ENCODE measurements at places on chromosomes 5 and 9. TPM values are rescaled to one million over a fixed set of nuclear protein-coding genes. Genes with fewer than 3 reads are reported as not detected.

DNA sequence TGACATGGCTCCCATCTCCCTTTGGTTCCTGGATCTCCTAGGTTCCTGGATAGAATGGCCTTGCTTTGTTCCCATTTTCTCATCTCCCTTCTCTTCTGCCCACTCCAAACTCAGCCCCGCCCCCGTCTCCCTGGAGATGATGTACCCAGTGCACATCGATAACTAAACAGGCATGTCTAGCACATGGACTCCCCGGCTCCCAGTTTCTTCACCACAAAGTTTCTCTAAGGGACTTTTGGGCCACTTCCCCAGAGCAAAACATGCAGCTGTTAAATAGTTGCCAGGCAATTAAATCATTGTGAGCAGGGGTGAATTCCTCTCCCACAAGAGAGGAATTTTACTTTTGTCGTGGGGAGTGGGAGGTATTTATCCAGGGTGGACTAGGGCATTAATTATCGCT is 259.0 kb downstream of the GADD45G start:
- H3K4me1 ChIP-seq, result no peaks in the 10 kb centered on the region
- H3K36me3 ChIP-seq, result no peaks in the 10 kb centered on the region
- DNase-seq, result no peak
- H3K27ac ChIP-seq, result no peak overlapping the region
- no peak overlapping the region for H3K4me3 ChIP-seq

- no peaks in the 10 kb centered on the region for H3K27me3 ChIP-seq
- peaks cover 16% of the 10 kb centered on the region for H3K36me3 ChIP-seq
- H3K4me3 ChIP-seq, result no peak overlapping the region
- H3K4me1 ChIP-seq, result peaks cover 26% of the 10 kb centered on the region
- peak overlapping the region; percentile 35 for H3K27ac ChIP-seq
Observed at GRCh38 chr5:81631124-81631523, 119.8 kb downstream of the SSBP2 start.

DNA sequence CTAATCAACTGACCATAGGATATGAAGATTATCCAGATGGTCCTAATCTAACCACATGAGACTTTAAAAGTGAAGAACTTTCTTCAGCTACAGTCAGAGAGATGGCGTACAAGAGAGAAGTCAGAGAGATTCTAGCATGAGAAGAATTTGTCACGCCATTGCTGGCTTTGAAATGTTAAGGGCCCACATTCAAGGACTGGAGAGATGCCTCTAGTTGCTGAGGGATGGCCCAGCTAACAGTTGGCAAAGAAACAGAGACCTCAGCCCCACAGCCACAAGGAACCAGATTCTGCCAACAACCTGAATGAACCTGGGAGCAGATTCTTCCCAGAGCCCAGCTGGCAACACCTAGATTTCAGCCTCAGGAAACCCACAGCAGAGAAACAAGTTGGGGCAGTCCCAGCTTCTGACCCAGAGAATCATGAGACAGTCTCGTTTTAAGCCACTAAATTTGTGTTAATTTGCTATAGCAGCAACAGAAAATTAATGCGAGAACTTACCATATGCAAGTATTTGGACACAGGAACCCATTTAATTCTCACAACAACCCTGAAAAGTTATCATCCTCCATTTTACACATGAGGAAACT is 132.0 kb downstream of the MLLT3 start:
- no peaks in the 10 kb centered on the region for H3K36me3 ChIP-seq
- H3K4me1 ChIP-seq, result peaks cover 8% of the 10 kb centered on the region
- H3K4me3 ChIP-seq, result no peak overlapping the region
- no peak overlapping the region for H3K27ac ChIP-seq
- DNase-seq, result no peak
- H3K27me3 ChIP-seq, result no peaks in the 10 kb centered on the region

- no peaks in the 10 kb centered on the region for H3K27me3 ChIP-seq
- no peak for DNase-seq
- peak overlapping the region; percentile 97 for H3K27ac ChIP-seq
- H3K36me3 ChIP-seq, result no peaks in the 10 kb centered on the region
- H3K4me3 ChIP-seq, result no peak overlapping the region
Observed at GRCh38 chr9:37412431-37413151, 9.9 kb upstream of the GRHPR start.

DNA sequence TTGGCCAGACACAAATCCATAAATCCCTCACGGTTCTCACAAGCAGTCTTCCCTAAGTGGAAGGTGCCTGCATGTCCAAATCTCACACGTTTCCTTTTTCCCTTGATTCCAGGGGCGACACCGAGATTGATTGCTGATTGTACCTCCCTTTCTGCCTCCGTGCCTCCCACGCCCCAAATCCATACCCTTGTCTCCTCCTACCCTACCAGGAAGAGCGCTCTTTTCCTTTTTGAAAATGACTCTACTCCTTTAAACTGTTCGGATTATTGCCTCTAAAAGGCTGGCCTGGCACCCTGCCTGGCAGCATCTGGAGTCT is 4.5 kb downstream of the STC2 start:
- H3K36me3 ChIP-seq, result no peaks in the 10 kb centered on the region
- DNase-seq, result no peak
- peak overlapping the region; percentile 15 for H3K4me3 ChIP-seq
- H3K27ac ChIP-seq, result no peak overlapping the region
- H3K27me3 ChIP-seq, result 0 out of 2 replicates have a peak, but pooled peaks cover 2% of the 10 kb centered on the region

GRCh38 chr9:104775574-104775936 is 11.6 kb downstream of the NIPSNAP3B start:
- no peak for DNase-seq
- H3K4me1 ChIP-seq, result peaks cover 17% of the 10 kb centered on the region
- H3K36me3 ChIP-seq, result no peaks in the 10 kb centered on the region
- H3K4me3 ChIP-seq, result no peak overlapping the region

DNA sequence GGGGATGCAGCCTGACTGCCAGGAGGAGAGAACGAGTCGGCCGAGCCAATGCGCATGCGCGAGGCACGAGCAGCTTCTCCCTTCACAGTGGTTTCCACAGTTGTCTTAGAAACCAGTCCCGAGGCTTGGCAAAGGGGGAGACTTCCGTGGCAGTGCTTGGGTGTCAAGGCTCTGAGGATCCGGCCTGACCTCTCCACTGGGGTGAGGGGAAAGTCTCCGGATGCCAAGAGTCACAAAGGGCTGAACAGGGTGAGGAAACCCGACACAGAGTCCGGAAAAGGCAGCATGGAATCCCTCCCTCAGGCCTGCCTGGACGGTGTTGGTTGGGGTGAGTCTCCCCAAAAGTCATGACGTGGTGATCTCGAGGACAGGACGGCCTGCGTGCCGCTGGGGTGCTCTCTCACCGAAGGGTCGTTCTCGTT is 475.5 kb downstream of the SPATA31A7 start:
- no peak overlapping the region for H3K4me3 ChIP-seq
- H3K27me3 ChIP-seq, result no peaks in the 10 kb centered on the region
- no peaks in the 10 kb centered on the region for H3K4me1 ChIP-seq

- no peak overlapping the region for H3K4me3 ChIP-seq
- no peaks in the 10 kb centered on the region for H3K4me1 ChIP-seq
- no peak overlapping the region for H3K27ac ChIP-seq
- no peaks in the 10 kb centered on the region for H3K27me3 ChIP-seq
- no peak for DNase-seq
Observed at GRCh38 chr9:80489329-80489728, 917.6 kb downstream of the TLE4 start.

DNA sequence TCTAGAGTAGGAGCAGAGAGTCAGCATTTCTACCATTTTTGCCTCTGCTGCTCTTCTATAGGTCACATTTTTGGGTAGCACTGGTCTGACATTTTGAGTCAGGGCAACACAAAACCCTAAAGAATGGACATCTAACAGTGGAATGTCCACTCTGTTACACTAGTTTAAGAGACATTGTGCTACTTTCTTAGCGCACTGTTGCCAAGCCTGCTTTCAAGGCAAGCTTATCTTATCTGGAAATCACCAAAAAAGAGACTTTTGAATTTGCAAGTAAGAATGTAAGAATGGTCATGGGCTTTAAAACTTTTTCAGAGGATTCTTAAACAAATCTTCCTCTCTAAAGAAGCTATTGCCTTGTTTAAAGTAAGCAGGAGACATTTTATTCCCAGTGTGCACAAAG is 73.0 kb upstream of the STARD4 start:
- no peaks in the 10 kb centered on the region for H3K4me1 ChIP-seq
- no peak overlapping the region for H3K4me3 ChIP-seq
- no peaks in the 10 kb centered on the region for H3K36me3 ChIP-seq
- no peak overlapping the region for H3K27ac ChIP-seq
- H3K27me3 ChIP-seq, result no peaks in the 10 kb centered on the region
- no peak for DNase-seq

DNA sequence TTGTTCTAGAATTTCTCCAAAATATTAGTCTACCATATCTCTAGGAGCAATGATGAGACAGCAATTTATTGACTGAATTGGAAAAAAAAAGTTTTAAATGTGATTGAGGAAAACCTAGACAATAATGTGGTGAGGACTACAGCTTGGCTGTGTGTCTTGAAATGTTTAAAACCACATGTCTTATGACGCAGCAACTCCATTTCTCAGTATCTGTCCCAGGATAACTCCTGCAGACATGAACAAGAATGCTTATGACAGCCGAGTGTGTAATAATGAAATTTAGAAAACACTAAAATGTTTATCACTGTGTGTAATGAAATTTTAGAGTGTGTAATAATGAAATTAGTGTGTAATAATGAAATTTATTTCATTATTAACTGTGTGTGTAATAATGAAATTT is 254.1 kb upstream of the DAPK1 start:
- no peak overlapping the region for H3K4me3 ChIP-seq
- H3K27me3 ChIP-seq, result no peaks in the 10 kb centered on the region
- no peak overlapping the region for H3K27ac ChIP-seq
- no peak for DNase-seq
- H3K4me1 ChIP-seq, result no peaks in the 10 kb centered on the region

DNA sequence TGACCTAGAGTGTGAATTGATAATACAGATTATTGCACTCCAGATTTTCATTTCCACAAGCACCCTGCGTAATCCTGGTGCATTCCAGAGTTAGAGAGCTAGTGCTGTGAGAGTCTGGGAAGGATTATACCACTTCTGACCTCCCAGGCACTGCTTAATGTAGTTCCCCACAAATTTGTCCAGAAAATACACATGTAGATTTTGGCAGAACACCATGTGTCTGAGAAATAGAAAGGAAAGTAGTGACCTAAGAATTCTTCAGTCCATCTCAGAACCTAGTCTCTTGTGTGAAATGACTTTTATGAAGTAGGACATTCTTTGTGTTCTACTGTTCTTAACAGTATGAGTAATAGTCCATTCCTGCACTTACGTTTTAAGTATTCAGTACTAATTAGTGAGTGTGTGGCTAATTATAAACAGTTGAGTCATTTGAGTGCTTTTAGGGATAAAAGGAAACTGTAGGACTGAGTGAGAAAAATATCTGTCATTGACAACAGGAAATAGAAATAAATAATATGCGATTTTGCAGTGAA is 27.8 kb upstream of the PTPDC1 start:
- DNase-seq, result no peak
- no peak overlapping the region for H3K4me3 ChIP-seq
- H3K27ac ChIP-seq, result no peak overlapping the region
- H3K36me3 ChIP-seq, result no peaks in the 10 kb centered on the region
- H3K4me1 ChIP-seq, result no peaks in the 10 kb centered on the region

GRCh38 chr9:78357165-78357873 is 60.4 kb downstream of the PSAT1 start:
- H3K4me3 ChIP-seq, result no peak overlapping the region
- no peaks in the 10 kb centered on the region for H3K4me1 ChIP-seq
- no peaks in the 10 kb centered on the region for H3K36me3 ChIP-seq
- no peak overlapping the region for H3K27ac ChIP-seq
- no peak for DNase-seq
- no peaks in the 10 kb centered on the region for H3K27me3 ChIP-seq

DNA sequence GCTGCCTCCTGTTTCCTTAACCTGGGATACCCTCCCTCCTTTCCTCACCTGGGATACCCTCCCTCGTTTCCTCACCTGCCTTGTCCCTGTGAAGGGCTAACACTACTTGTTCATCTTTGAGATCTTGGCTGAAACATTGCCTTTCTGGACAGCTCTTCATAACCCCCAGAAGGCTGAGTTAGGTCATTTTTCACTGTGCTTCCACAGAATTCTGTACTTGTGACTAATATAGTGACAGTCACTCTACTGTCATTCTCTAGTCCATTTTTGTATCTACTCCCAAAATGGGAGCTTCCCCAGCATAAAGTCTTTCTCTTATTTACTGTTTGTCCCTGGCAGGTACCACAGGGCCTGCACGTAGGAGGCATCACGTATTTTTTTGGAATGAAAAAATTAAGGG is 21.5 kb upstream of the DAB2 start:
- no peaks in the 10 kb centered on the region for H3K4me1 ChIP-seq
- no peaks in the 10 kb centered on the region for H3K36me3 ChIP-seq
- H3K27ac ChIP-seq, result no peak overlapping the region
- no peak overlapping the region for H3K4me3 ChIP-seq
- H3K27me3 ChIP-seq, result no peaks in the 10 kb centered on the region

DNA sequence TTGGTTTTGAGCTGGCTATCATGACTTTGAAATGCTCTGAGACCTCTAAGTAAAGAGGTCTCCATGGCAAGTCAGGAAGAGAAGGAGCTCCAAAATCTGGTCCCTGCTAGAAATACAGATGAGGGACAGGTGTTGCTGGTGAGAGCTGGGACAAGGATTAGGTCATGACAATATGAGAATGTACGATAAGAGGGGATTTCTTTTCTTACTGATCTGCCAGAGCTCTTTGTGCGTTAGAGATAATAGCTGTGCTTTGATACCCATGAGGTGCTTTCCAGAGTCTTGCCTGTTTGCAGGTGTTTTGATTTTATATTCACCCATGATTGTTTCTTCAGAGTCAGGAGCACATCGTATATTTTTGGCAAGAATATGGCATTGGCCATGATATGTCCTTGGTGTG is 56.5 kb downstream of the ANKRD33B start:
- H3K4me3 ChIP-seq, result no peak overlapping the region
- H3K27me3 ChIP-seq, result no peaks in the 10 kb centered on the region
- peaks cover 13% of the 10 kb centered on the region for H3K4me1 ChIP-seq
- H3K36me3 ChIP-seq, result peaks cover 32% of the 10 kb centered on the region

GRCh38 chr9:77714077-77714549 is 66.0 kb upstream of the GNA14 start:
- H3K4me3 ChIP-seq, result no peak overlapping the region
- no peak for DNase-seq
- H3K27me3 ChIP-seq, result no peaks in the 10 kb centered on the region
- H3K4me1 ChIP-seq, result no peaks in the 10 kb centered on the region
- no peak overlapping the region for H3K27ac ChIP-seq

STPG3 gene
- not detected for polyA plus RNA-seq

WDR31 gene
- polyA plus RNA-seq, result 1.2 TPM

TERT gene
- polyA plus RNA-seq, result 4.3 TPM

HMCN2 gene
- not detected for polyA plus RNA-seq

BTNL3 gene
- polyA plus RNA-seq, result not detected

NRARP gene
- 0.15 TPM for polyA plus RNA-seq

KIF24 gene
- 6.0 TPM for polyA plus RNA-seq

PRDM12 gene
- not detected for polyA plus RNA-seq

ATP10B gene
- polyA plus RNA-seq, result not detected
